Inflammatory macrophage (primary cell): ENCODE measurements at places on chromosomes 11 and 22.

DNA sequence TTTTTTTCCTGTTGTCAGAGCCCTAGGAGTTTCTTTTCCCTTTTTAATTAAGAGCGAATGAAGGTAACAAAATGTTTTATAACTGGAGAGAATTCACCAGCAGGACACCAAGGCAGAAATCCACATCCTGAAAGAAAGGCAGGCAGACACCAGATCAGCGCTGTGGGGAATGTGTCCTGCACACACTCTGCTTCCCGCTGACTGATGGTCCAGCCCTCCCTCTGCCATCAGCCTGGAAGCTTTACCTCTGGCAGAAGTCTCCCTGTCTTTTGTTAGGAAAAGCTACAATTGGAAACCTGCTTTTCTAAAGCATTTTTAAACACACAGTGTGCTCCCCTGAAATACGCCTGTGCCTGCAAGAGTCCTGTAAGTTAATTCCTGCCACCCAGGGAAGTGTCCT lies 638.5 kb downstream of the NTM start:
- no peak for DNase-seq

- DNase-seq: peak; percentile 19
Measured at GRCh38 chr11:1706634-1707400, 9.8 kb downstream of the KRTAP5-6 start.

DNA sequence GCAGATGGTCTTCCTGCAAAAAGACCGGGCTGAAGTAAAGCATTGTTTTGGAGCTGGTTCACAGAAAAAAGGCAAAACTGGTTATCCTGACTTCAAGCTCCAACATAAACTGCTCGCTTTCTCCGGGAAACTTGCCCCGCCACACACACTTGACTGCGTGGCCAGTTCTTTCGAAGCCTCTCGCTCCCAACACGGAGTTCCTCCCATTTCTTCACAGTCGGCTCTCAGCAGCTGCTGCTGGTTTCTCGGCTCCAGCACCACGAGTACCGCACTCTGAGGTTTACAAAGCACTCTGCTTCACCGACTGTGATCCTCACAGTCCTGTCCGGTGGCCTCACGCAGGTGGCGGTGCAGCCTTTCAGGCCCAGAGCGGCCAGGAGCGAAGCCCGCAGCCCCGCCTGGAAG lies 264 bp downstream of the CHEK1 start:
- DNase-seq: no peak

DNA sequence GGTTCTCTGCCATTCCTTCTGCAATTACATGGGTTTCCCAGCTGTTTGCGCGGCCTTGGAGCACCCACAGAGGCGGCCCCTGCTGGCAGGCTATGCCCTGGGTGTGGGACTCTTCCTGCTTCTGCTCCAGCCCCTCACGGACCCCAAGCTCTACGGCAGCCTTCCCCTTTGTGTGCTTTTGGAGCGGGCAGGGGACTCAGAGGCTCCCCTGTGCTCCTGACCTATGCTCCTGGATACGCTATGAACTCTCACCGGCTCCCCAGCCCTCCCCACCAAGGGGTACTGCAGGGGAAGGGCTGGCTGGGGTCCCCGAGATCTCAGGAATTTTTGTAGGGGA lies 2.6 kb downstream of the RCE1 start:
- no peak for DNase-seq

GRCh38 chr11:125932301-125932700 lies 13.5 kb upstream of the VSIG10L2 start:
- DNase-seq: no peak

DNA sequence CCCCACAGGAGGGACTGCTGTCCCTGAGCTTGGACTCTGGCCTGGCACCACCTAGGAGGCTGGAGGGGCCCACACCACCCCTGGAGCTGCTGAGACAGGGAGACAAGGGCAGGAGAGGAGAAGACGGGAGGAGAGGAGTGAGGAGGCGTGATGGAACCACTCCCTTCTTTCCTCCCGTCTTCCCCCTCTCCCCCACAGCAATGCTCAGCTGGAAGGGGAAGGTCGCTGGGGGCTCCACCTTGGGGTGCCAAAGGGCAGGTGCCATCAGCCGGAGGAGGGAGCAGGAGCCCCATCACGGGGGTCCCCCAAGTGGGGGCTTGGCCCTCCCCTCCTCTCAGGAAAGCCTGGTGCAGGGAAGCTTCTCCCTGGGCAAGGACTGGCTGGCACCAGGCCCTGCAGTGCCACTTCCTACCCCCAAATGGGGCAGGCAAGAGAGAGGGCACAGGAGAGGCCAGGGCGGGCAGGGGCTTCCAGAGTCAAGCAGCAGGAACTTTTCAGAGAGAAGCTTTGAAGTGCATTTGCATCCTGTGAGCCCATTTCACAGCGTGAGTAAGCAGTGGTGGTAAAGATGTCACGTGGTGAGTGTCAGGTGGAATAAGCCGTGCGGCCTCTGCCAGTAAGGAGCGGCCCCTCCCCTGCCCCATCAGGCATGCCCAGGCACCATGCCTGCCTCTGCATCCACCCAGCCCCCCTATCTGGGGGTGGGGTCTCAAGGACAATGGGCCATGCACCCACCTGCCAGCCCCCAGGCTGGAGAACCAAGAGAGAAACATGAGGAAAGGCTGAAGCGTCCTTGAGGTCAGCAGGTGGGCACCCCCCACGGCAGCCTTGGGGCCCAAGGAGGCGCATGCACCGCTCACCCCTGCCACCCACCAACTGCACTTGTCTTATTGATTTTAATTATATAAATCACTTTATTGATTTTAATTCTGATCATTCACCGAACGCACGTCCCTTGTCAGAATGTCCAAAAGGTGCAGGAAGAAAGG lies 4.9 kb downstream of the IGF2 start:
- no peak for DNase-seq

DNA sequence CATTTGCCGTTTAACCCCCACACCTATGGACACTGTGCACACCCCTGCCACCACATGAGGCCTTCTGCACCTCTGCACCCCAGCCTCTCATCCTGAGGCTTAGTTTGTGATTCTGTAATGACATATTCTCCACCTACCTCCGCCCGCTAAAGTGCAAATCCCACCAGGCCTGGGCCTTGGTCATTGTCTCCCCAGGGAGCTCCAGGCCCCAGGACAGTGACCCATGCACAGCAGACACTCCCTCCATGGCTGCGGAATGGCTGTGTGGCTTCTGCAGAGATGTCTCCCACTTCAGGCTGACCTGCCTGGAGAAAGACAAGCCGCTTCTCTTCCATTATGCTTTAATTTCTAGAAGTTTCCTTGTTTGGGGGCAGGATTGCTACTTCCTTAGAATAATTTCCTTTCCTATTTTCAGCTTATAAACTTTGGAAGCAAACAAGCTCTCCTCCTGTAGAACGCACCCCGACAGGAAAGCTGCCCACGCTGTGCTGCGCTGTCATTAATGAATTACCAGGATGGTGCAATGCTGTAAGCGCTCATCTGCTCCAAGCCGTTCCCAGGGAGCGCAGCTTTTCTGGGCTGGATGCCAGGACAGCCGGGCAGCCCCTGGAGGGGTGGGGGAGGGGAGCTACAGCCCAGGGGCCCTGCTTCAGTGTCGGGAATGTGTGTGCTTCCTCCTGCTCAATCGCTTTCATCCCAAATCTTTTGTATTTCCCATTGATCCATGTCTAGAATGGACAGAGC lies 618.0 kb downstream of the BRD1 start:
- no peak for DNase-seq

DNA sequence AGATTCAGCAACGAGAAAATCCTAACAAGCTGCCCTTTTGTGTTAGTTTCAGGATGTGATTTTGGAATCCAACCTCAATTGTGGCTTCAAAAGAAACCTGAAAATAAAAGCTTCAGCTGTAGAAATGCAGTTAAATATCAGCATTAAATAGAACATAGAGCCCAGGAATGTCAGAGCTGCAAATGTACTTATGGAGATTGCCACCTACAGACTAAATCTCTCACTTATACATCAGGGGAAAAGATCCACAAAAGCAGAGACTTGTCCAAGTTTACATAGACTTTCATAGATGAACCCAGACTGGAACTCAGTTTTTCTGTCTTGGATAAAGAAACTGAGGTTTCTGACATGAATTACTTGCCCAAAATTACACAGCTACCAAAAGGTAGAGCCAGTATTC lies 446.6 kb downstream of the DLG2 start:
- no peak for DNase-seq

- DNase-seq: no peak
Measured at GRCh38 chr11:60111793-60112192, 23.3 kb downstream of the MS4A2 start.

DNA sequence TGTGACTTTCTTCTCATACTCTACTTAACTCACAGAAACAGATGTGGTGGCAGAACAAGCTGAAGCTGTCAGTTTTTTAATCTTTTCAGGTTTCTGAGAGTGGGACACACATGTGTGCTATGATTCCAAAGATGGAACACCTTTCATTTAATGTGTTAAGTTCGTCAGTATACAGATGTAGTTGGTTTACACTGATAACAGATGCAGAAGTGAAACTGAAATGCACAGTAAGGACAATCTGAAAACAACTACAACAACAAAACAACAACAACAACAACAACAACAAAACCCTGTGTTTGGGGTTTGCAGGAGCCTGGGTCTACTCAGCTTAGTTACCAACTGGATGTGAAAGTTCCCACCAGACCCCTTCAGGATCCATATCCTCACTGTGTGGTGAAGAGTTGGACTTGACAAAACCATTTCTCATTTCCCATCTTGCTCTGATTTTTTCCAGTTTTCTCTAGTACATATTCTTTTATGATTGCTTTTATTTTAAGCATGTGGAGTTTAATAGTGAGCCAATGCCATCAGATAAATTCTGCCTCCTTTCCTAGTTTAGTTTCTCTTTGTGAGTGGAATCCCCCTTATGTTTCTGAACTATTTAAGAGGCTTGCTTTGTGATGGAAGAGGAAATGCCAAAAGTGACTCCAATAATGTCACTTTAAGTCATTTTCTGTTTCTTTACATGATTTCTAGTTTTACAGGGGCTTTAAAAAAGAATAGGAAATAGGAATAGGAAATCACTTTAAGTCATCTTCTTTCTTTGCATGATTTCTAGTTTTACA lies 47.8 kb downstream of the ARHGAP42 start:
- DNase-seq: no peak

GRCh38 chr11:18369398-18369797 lies 25.0 kb upstream of the LDHA start:
- no peak for DNase-seq

- DNase-seq: peak; percentile 93
Measured at GRCh38 chr22:46604306-46604690, 15.9 kb upstream of the GRAMD4 start.

DNA sequence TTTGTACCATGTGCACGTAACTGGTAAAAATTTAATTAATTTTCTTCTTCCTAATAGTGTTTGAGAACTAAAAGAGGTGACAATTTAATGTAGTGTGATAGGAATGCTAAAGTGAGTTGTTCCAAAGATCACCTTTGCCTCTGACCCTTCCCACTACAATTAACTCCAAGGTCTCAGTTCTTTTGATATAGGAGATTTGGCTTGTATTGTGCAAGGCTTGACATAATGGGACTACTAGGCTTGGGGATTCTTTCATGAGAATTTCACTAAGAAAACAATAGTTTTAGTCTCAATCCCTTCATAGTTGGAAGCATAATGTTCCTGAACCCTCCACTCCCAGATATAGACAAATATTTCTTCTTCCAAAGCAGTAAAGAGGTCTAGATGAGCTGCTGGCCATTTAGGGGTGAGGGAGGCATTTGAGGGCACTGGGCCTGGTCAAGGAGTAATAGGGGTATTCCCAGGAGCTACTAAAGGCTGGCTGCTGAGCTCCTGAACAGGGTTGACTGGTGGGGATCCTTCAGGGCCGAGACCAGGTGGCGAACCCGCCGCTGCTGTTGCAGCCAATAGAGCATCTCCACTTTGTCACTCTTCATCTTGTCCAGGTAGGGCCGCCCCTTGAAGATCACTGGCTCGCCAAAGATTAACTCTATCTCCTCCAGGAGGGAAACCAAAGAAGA lies 2.7 kb downstream of the CCDC87 start:
- no peak for DNase-seq
